Stimulated activated CD8-positive, alpha-beta memory T cell treated with anti-CD3 and anti-CD28 coated beads, Interleukin-4, amount 100 ng/mL, for 1 hour (primary cell): ENCODE measurements at places on chromosomes 12 and 14.

DNA sequence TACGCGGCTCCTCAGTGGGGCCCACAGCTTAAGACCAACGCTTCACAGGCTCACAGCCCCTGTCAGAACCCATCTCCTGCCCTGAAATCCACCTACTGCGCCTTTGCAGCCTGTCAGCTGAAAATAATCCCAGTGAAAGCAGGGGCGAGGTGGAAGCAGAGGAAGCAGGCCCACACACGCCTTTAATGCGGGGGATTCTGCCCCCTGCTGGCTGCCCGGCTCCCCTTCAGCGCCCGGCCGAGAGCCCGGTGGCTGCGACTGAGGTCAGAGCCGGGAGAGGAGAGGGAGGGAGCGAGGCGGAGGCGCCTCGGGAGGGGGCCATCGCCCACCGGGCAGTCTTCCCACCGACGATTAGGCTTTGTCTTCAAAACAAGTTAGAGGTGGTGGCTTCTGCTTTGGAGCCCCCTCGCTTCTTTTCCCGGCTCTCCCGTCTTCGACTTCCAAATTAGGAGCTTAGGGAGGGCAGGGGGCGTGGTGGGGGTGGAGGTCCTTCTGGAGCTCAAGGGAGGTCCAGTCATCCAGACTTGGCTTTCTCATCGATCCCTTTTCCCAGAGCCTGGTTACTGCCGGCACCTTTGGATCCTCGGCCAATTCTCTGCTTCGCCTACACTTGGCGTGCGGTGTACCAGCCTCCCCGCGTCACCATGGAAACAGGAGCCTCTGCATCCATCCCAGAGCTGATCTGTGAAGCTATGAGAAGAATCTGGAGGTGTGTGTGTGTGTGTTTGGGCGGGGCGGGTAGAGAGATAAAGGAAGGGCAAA, 25.2 kb upstream of the RND1 start:
- peak; percentile 55 for DNase-seq

DNA sequence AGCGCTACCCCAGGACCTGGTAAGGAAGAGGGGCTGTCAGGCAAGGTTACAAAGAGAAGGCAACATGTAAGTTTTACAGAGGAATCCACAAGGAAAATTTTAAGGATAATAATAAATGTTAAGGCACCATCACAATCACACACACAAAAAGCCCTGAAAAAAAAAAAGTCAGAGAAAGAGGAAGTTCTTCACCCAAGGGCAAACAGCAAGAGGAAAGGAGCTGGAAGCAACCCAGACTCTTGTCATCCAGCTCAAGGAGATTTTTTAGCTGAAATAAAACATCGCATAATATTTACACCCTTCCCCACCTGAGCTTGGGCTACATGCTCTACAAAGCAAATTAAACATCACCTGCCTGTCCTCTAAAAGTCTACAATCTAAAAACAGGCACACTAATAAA, 9.5 kb downstream of the SPTB start:
- no peak for DNase-seq

DNA sequence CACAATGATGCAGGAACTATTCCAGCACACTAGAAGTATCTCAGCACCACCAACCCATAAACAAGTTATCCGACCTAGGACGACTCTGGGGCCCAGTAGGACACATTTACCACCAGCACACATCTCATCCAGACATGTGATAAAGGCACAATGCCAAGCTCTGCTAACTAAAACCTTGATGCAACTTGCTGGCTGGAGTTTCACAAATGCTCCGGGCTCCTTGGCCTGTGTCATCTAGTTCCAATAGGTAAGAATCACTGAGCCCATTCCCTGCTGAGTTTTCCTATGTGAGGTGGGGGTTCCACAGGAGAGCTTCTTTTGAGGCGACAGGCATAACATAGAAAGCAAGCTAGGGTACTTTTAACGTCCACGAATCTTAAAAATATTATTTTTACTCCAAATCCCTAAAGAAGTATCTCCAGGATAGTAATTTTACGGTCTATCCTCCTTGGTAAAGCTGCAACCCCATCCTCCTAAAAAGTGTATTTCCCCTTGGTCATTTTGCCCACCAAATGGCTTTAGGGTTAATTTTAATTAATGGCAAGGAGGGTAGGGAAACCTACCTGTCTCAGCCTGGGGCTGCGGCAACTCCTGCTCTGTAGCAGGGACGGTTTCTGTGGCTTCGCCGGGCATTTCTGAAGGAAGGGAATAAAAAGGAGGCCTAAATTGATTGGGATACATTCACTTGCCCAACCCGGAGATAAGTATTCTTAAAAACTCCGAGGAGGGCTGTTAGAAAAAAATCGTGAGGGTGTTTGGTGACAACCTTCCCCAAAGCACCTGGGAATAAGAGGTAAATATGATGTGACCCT, 1.0 kb downstream of the NACA start:
- no peak for DNase-seq

DNA sequence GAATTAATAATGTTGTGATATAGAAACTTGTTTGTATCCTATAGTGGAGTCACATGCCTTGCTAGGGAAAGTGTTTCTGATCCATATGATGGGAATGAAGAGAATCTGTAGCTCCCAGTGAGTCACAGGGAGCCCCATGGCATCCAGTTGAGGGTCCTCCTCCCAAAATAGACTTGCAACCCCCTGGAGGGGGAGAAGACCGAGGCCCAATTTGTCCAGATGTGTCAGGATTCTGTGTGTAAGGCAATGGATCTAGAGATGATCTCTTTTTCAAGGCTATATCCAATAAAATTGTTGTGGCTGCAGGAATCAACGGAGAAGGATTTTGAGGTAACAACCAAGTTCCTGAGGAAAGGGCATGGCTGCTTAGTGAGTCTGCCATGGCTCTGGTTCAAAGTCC, 121.8 kb downstream of the BCL11B start:
- DNase-seq, result no peak

DNA sequence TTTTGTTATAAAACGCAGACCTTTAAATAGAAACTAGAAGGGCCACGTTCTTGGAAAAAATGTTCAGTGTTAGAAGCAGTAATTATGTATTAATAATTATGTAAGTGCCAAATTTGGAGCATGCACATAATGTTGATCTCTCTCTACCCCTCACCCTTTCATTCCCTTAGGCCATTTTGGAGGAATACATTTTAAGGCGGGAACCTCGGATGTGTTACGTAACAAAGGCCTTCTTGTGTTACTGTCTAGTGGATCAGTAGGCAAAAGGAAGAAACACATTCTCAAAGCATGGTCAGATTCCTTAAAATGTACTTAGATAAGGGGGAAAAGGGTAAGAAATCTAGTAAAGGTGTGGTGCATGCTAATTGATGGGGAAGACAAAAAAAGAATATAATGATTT, 52.7 kb downstream of the RASSF3 start:
- DNase-seq, result no peak

DNA sequence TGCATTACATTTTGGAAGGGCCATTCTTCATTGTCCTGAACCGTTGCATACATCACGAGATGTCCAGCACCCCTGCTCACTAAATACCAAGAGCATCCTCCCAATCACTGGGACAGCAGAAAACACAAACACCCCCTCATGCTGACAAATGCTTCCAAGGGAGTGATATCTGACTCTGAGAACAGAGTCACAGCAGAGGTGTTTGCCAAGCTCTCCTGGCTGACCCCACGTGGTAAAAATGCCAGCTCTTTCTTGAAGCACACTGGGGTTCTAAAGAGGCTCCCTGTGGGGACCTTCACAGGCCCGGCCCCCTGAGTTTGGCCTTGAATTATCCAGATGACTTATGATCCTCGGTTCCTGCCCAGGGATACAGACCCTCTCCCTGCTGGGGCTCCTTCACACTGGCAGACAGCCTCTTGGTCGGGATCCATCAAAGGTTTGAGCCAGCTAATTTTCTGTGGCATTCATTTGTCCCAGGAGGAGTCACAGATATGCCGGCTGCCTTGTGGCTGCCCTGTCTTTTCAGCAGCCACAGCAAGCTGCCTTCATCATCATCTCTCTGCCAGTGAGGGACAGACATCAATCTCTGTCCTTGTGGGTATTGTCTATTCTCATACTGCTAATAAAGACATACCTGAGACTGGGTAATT, 43.1 kb upstream of the PSMC1 start:
- no peak for DNase-seq

- no peak for DNase-seq
Observed at GRCh38 chr14:63448841-63449240, 94.3 kb downstream of the PPP2R5E start.

DNA sequence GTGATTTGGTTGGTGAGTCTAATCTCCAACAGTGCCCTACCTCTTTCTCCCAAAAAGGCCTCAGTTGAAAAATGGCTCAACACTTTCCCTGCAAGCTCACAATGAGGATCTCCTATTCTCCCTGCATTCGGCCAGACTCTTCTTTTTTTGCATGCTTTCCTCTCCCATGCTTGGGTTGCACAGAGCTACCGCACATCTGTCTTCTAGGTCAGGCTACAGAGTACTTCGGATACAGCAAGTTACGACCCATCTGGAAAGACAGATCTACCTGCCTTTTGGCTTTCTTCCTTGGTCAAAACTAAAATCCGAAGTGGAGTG, 305 bp upstream of the SLC16A7 start:
- DNase-seq, result no peak

- DNase-seq, result no peak
Observed at GRCh38 chr12:91074154-91074709, 16.4 kb upstream of the KERA start.

DNA sequence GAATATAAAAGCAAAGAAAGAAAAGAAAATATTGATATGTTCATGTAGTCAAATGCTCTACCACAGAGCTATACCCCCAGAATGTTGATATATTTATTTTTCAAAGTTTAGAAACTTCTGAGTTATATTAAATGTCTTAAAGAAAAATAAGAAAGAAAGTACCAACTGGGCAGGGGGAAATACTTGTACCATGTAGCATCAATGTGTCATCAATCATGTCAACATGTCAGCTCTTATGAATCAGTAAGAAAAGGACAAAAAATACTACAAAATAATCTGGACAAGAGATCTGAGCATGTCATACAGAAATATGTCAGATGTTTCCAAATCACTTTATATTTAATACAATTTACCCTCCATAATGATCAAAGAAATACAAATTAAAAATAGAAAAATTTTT, 595.1 kb upstream of the ATP2B1 start:
- no peak for DNase-seq

- no peak for DNase-seq
Observed at GRCh38 chr12:46449316-46449715, 76.7 kb upstream of the SLC38A2 start.

GRCh38 chr14:79281244-79282152, 929.8 kb downstream of the DIO2 start:
- DNase-seq, result no peak

- no peak for DNase-seq
Observed at GRCh38 chr14:41498959-41499358, 107.7 kb upstream of the LRFN5 start.

DNA sequence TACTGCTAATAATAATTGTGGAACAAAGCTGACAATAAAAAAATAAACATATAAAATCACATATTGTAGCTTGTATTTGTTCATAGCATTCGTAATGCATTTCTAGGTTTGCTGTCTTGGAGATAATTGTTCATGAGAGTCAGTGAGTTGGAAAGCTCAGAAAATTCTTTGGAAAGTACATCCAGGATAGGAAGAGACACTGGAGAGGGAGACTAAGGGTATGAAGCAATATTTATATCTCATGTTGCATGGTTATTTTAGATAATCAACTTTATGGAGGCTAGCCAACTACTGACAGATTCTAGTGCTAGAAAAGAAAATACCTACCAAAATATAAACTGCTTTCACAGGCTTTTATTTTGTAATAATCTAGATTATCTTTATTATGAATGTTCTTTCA, 1095.2 kb downstream of the FSCB start:
- DNase-seq, result no peak

GRCh38 chr12:124390442-124391097, 95.7 kb downstream of the RFLNA start:
- DNase-seq, result no peak

GRCh38 chr12:120748242-120748641, 22.6 kb downstream of the ACADS start:
- DNase-seq, result no peak

- no peak for DNase-seq
Observed at GRCh38 chr12:27112871-27113270, 30.5 kb upstream of the C12orf71 start.

DNA sequence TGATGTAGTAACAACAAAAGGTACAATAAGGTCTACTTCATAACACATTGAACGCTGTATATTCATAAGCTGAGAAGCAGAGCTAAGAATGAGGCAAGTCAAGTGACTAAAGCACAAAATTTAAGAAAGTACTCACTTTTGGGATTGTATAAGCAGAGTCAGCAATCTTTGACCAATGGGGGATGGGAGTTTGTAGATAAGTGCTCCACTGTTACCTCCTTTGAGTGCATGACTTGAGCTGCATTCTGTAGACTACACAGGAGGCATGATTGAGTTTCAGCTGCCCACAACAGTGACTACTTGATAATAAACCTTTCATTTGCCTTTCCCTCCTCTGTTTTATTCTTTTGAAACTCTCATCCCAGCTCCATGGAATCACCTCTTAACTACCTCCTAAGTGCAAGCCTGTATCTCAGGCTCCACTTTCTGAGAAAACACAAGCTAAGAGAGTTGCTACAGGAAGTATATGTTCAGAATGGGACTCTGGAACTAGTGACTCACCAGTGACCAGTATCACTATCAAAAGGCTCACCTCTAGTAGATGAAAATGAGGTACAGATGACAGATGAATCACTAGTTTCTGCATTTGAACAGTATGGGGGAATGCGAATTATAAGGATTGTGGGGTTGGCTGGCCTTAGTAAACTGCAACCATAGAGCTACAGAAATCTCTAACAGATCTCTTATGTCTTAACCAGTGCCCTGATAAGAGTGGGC, 49.2 kb downstream of the SLC35F4 start:
- no peak for DNase-seq

GRCh38 chr12:54526812-54527630, 22.4 kb upstream of the PDE1B start:
- no peak for DNase-seq

DNA sequence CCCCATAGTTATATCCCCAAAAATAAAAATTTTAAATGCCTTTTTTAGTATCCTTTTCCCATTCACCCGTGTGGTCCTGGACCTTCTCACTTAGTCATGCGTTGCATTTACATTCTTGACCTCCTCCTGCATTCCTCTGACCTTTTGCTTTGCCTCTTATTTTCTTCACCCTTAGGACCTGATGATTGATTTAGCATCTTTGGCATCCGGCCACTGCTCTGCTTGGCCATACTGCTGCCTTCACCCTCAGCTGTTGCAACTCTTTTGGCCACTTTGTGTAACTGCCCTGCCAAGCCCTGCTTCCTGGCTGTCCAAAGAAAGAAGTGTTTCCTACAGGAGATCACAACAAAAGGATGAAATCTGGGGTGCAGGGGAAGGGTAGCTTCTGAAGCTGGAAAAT, 48.8 kb upstream of the SLC38A4 start:
- DNase-seq, result no peak

- DNase-seq, result no peak
Observed at GRCh38 chr14:89658977-89659670, 242.1 kb upstream of the FOXN3 start.

- DNase-seq, result no peak
Observed at GRCh38 chr12:82109243-82109642, 248.9 kb downstream of the CCDC59 start.

- DNase-seq, result no peak
Observed at GRCh38 chr12:6341417-6342139, at the start of gene TNFRSF1A. Gene TNFRSF1A, minus strand, starts transcription at chr12:6342076. Its CDS starts 262 bp downstream, at chr12:6341814.
